Islet precursor cell (in vitro differentiated cells): ENCODE measurements at places on chromosomes 11 and 22.
A peak's percentile ranks its signal among the peaks of the same experiment; 100 is the strongest.

GRCh38 chr11:18063862-18064434 is 17.9 kb upstream of the TPH1 start:
- no peak for DNase-seq

- DNase-seq, result no peak
Measured at GRCh38 chr11:104870910-104871309, 27.4 kb downstream of the CASP12 start.

GRCh38 chr22:43587574-43587973 is 175.8 kb downstream of the MPPED1 start:
- no peak for DNase-seq

DNA sequence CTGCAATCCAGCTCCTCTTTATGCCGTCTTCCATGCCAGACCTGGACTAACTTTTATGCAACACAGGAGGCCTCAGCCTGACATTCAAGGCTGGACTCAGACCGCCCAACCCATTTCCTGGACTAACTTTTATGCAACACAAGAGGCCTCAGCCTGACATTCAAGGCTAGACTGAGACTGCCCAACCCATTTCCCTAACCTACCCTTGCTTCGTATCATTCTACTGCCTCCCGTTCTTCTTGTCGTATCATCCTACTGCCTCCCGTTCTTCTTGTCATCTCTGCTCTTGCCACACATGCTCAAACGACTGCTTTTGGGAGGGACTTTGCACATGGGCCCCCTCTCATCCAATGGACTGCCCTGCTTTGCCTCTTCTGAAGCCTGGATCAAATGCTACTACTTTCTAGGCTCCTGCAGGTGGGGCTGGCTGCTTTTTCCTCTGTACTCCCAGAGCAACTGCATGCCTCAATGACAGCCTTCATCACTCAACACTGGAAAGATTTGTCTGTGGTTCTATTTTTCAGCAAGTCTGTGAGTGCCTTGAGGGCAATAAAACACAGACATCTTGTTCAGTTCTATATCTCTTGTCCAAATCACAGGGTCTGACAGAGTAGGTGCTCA is 7.8 kb downstream of the TBC1D10A start:
- no peak for DNase-seq

GRCh38 chr11:47783087-47783610 is 16.0 kb upstream of the FNBP4 start:
- DNase-seq, result no peak

- peak; percentile 85 for DNase-seq
Measured at GRCh38 chr11:10044618-10045017, 249.4 kb downstream of the SBF2 start.

DNA sequence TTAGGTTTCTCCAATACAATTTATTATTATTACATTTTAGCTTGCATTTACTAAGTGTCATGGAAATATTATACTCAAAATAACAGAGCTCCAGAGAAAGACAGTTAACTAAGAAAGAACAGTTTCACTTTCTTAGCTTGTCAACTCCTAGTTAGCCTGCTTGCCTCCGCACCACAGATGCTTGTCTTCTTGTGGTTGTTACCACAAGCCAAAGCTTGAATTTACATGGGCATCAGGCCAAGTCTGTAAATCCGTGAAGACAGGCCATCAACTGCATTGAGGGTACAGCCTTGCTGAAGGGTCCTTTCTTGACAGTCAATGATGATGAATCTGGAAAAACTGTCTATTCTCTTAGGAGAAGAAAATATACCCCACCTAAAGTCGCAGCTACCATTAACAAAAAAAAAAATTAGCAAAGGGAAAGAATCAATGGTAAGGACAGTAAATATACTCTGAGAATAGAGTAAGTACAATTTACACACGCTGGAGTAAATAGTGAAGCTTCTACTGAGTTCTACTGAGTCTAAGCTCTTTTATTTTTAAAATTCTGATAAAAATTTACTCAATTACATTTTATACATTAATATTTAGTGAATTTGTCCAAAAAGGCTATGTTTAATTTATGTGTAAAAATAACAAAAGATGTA is 15.6 kb upstream of the DENND5A start:
- peak; percentile 17 for DNase-seq

- DNase-seq, result no peak
Measured at GRCh38 chr11:65363770-65364169, 9.2 kb downstream of the TIGD3 start.

GRCh38 chr22:49264696-49265095 is 563.0 kb downstream of the BRD1 start:
- DNase-seq, result peak; percentile 22

- no peak for DNase-seq
Measured at GRCh38 chr11:91394727-91395414, 829.7 kb upstream of the FAT3 start.

GRCh38 chr11:40314327-40314726 is 1145.1 kb downstream of the LRRC4C start:
- no peak for DNase-seq

DNA sequence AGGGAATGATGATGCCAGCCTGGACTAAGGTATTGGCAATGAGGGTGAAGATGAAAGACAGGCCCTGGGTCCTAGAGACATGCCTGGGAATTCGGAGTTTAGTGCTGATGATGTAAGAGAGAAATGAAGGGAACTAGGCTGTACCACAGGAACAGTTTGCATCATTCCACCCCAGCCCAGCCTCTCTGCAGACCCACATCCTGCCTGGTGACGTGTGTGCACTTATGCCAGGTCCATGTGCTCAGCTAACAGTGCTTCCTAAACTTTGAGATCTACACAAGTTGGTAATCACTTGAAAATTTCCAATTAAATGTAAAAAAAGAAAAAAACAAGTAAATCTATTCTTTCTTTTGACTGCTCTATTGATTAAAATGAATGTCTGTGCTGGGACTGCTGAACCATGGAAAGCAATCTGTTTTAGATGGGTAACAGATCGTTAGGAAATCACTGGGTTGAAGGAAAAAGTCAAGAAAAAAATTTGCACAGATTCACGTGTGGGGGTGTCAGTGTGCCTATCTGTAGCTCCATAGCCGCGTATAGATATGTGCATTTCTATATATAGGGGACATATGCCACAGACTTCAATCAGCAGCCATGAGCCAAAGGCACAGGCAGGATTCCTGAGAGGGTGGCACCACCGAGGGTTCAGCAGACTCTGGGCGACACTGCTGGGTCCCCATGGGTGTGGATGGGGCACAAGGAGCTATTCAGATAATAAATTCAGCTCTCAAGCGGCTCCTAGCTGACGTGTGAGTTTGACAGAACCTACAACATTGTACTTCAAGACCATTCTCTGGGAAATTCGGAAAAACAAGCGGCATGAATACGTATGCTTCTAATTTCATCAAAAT is 131.1 kb upstream of the OPCML start:
- DNase-seq, result no peak

DNA sequence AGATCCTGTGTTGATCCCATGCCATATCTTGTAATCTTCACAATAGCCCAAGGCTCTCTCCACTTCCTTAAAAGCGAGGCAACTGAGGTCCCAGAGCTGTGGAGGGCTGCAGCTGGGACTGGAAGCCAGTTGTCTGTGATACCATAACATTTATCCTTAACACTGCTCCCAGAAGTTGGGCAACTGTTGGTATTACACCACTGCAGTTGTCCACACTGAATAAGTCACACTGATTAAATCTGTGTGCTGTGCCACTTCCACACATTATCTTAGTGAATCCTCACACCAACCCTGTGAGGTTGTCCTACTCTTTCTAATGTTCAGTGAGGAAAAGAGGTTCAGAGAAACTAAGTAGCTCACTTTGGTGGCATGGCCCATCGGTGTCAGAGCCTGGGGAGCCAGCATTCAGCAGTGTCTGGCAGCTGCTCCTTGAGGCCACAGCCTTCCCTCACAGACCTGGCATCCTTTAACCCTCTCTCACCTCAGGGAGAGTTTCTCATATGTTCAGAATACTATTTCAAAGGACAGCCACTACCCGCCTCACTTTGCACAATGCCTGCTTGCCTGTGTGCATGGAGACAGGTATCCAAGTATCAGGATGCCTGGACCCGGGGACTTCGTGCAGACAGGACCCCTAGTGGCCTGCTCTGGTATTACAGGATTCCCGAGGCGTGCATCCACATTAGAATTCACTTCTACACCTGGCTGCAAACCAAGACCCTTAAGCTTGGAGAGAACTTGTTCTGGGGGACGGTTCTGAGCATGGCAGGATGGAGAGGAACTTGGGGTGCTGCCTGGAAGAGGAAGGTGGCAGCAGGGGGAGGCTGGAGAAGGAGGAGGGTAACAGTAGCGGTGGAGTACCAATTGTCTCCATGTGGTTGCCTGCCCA is 221.9 kb upstream of the TBCEL start:
- peak; percentile 81 for DNase-seq

DNA sequence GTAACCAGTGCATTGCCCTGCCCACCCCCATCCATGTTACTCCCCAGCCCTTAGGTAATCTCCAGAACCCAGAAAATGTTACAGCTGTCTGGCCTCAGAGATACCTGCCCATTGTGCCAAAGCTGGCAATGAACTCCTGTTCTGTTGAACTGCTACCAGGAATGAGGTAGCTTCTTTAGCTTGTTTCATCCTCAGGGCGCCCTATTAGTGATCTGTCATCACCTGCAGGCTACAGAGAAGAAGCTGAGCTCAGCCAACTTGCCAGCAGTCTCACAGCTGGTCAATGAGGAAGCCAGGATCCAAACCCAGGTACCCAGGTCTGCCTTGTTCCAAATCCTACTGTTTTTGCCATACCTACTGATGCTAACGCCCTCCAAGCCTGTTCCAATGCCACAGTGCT is 88.7 kb downstream of the GALNT18 start:
- DNase-seq, result no peak

- DNase-seq, result no peak
Measured at GRCh38 chr11:46618837-46619236, 1.5 kb downstream of the ATG13 start.

- DNase-seq, result no peak
Measured at GRCh38 chr11:117497206-117497951, 169.7 kb downstream of the CEP164 start.

DNA sequence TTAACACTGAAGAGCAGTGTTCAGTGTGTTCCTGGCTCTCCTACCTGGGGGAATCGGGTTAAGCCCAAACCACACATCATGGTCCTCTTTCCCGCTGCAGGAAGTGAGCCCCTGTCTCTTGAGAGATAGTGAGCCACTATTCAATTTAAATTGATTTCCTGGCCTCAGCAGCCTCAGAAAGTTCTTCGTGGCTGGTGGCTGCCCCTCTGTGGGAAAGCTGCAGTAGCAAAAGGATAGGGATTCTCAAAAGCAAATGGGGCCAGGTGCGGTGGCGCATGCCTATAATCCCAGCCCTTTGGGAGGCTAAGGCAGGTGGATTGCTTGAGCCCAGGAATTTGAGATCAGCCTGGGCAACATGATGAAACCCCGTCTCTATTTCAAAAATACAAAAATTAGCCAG is 49.1 kb upstream of the CD5 start:
- peak; percentile 28 for DNase-seq

DNA sequence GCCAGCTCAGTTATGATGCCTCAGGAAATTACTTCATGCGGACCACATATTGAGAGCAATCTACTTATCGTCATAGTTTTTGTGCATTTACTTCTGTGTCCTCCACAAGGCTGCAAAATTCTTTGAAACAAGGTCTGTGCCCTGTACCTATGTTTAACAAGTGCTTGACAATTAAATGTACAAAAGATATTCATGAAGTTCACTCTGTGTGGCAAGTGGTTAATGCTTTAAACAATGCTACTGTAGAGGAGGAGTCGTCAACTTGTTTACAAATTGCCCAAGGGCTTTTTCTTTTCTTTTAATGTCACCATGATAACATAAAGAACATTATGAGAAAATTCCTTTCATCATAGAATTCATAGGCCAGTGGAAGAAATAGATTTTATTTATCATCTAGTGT is 871.5 kb upstream of the CCDC90B start:
- DNase-seq, result no peak

DNA sequence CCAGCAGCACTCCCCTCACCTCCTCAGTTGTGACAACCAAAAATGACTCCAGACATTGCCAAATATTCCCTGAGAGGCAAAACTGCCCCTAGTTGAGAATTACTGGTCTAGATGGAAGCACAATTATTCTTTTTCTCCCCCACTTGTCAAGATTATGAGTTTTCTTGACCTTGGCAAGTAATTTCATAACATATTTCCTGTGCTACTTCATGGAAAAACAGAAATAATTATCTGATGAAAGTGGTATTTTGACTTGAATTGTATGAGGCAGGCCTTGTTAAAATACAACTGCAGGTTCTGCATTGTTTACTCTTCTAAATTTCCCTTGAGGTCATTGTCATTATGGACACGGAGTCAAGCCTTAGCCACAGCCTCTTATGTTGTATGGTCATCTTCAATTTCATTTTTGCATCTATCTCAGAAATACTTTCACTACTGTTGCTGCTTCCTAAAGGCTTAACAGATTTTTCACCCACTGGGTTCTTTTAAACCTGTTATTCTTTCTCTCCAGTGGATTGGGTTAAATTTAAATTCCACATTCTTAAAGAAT is 32.2 kb upstream of the LDLRAD3 start:
- no peak for DNase-seq

DNA sequence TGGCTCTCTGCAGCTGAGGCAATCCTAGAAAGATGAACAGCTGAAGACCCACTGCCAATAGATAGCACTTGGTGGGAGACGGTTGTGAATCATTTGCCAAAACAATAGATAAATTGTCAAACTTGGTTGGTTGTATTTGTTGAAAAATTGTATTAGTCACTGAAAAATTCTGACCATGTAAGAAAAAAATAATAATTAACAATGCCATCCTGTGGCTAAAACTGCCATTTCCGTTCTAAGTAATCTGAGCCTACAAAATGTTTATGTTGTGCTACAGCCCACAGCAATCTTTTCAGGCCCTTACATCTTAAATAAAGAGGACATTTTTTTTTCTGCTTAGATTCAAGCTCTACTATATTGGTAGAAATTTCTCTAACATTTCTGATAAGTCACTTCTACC is 103.2 kb upstream of the ANO3 start:
- no peak for DNase-seq
